ENCODE measurements at places on chromosomes 6 and 20. TPM values are rescaled to one million over a fixed set of nuclear protein-coding genes. Genes with fewer than 3 reads are reported as not detected.

- DNase-seq, result no peak
- H3K36me3 ChIP-seq, result no peaks in the 10 kb centered on the region
- H3K4me3 ChIP-seq, result no peak overlapping the region
- H3K4me1 ChIP-seq, result no peaks in the 10 kb centered on the region
- H3K27ac ChIP-seq, result no peak overlapping the region
- H3K27me3 ChIP-seq, result no peaks in the 10 kb centered on the region
These were observed 171.7 kb downstream of the CLIC5 start for GRCh38 chr6:45843848-45844521.

Gene PGC
- total RNA-seq, result 3,855 TPM

Gene LTA
- not detected for total RNA-seq

DNA sequence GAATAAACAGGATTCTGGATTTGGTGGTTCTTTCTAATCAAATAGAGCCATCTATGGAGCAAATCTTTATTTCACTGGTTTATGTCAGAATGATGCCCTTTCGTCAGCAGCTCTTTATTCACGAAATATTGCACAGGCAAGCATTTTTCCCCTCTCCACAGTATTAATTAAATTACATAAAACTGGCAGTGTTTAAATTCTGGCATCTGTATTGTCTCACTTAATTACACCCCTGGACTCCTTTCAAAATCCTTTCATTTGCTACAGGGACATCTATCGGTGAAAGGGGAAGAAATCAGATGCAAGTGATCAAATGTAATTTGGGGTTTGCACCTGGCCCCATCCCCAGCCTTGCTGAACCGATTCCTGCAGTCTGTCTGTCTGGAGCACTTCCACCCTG is 801.9 kb downstream of the QKI start:
- H3K27ac ChIP-seq, result no peak overlapping the region
- no peak overlapping the region for H3K4me3 ChIP-seq
- no peak for DNase-seq

DNA sequence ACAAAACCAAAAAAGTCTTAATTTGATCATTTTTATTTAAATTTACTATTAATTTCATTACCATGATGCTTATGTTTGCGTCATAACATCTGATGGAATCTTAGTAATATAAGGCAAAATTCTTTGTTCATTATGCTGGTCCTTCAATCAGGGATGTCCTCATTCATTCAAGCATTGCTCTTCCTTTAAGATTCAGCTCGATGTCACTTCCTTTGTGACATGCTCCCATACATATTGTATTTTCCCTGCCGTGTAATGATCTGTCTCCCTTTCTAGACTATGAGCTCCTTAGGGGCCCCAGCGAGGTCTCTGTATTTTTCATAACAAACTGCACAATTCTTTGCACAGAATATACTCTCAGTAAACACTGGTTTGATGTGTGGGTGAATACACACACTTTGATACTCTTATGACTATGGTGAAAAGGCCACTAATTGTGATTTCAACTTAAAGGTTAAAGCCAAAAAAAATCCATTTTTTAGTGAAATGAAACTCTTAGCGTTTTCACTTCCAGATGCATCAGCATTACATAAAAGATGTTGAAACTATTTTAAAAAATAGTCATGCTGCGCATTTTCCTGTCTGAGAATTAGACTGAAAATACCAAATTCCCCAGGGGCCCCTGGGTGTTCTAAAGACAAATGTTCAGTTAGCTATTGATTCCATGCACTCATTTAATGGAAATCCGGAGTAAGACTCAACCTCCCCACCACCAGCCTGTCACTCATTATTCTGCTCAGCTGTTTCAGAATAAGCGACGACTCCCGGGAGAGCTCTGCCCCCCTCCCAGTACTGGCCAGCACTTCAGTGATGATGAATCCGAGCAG is 169.7 kb downstream of the ATXN1 start:
- no peaks in the 10 kb centered on the region for H3K36me3 ChIP-seq
- DNase-seq, result no peak
- H3K4me3 ChIP-seq, result no peak overlapping the region
- H3K27me3 ChIP-seq, result no peaks in the 10 kb centered on the region

Gene BTN1A1
- not detected for total RNA-seq

- no peak for DNase-seq
- H3K4me3 ChIP-seq, result no peak overlapping the region
- peaks cover 7% of the 10 kb centered on the region for H3K36me3 ChIP-seq
- no peaks in the 10 kb centered on the region for H3K4me1 ChIP-seq
- no peaks in the 10 kb centered on the region for H3K27me3 ChIP-seq
These were observed 58.7 kb downstream of the MAP3K4 start for GRCh38 chr6:161050134-161050765.

Gene WASF1
- 2.5 TPM for total RNA-seq

Gene BTBD3
- total RNA-seq, result 26.0 TPM

GRCh38 chr20:2338411-2339066 is 42.2 kb upstream of the TGM6 start:
- no peak for DNase-seq
- no peak overlapping the region for H3K4me3 ChIP-seq
- H3K27ac ChIP-seq, result no peak overlapping the region
- H3K36me3 ChIP-seq, result no peaks in the 10 kb centered on the region

GRCh38 chr20:33309631-33310030 is 26.6 kb downstream of the BPIFB1 start:
- no peaks in the 10 kb centered on the region for H3K36me3 ChIP-seq
- no peak overlapping the region for H3K4me3 ChIP-seq

GRCh38 chr6:136684466-136684865 is 107.8 kb downstream of the MAP3K5 start:
- no peaks in the 10 kb centered on the region for H3K27me3 ChIP-seq
- no peak overlapping the region for H3K27ac ChIP-seq
- H3K4me3 ChIP-seq, result no peak overlapping the region
- DNase-seq, result no peak
- no peaks in the 10 kb centered on the region for H3K36me3 ChIP-seq

DNA sequence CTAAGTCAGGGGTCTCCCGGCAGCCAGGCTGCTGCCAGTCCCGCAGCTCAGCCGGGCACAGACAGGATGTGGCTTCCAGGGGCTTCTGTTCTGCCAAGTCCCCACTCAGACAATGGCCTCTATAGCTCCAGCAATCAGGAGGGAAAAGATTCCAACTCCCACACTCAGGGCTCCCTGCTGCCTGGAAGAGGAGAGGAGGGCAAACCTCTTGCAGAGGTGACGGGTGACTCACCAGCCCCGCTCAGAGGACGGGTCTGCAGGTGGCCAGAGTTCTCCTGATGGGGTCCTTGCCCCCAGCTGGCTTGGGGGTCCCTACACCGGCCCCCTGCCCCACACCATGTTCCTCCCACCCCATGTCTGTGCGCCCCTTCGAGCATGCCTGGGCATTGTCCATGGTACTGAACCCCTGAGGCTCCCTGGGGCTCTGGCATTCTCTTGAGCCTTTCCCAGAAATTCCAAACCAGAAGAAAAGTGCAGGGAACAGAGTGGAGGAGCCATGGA is 32.6 kb downstream of the NTSR1 start:
- H3K27ac ChIP-seq, result peak overlapping the region; percentile 72
- no peak overlapping the region for H3K4me3 ChIP-seq

DNA sequence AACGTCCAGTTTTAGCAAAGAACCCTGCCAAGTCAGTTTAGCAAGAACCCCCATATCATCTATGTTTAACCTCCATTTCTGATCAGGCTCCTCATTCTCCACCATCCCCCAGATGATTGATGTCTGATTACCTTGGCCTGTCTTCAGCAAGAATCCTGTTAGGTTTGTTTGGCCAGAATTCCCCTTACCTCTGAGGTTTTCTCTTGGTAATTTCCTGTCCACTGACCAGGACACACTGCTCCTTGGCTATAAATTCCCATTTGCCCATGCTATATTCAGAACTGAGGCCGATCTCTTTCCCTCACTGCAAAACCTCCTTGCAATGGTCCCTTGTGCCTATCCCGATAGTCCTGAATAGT is 27.0 kb downstream of the ZNF311 start:
- H3K4me3 ChIP-seq, result no peak overlapping the region
- no peaks in the 10 kb centered on the region for H3K36me3 ChIP-seq
- peaks cover 9% of the 10 kb centered on the region for H3K4me1 ChIP-seq

- H3K4me3 ChIP-seq, result no peak overlapping the region
- no peak for DNase-seq
- H3K27ac ChIP-seq, result no peak overlapping the region
- H3K27me3 ChIP-seq, result no peaks in the 10 kb centered on the region
- peaks cover 14% of the 10 kb centered on the region for H3K4me1 ChIP-seq
These were observed 63.0 kb downstream of the GPR6 start for GRCh38 chr6:110041126-110041525.

DNA sequence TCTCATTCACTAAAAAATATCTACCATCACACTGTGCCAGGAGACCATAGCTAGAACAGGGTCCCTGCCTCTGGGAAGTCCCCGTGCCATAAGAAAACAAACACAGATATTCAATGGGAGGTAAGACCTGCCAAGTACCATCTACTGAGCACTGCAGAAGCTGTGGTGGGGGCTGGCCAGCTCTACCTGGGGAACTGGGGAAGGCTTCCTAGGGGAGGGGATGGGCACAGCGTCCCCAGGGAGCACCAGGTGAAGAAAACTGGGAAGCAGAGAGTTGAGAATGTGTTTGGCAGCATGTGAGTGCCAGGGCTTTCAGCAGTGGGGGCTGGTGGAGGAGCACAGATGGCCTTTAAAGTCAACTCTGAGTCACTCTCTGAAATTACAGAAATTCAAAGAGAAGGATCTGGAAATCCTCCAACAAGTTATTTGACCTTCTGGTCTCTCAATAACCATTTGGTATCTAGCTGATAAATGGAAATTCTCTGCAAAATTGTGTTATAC is 85.2 kb downstream of the SHLD1 start:
- no peaks in the 10 kb centered on the region for H3K27me3 ChIP-seq
- H3K36me3 ChIP-seq, result no peaks in the 10 kb centered on the region
- H3K4me3 ChIP-seq, result no peak overlapping the region
- DNase-seq, result no peak
- H3K27ac ChIP-seq, result peak overlapping the region; percentile 7
- H3K4me1 ChIP-seq, result peaks cover 15% of the 10 kb centered on the region

Gene MLN
- not detected for total RNA-seq

Gene SCGN
- not detected for total RNA-seq

- no peak overlapping the region for H3K4me3 ChIP-seq
- peaks cover 6% of the 10 kb centered on the region for H3K4me1 ChIP-seq
- DNase-seq, result no peak
- no peaks in the 10 kb centered on the region for H3K36me3 ChIP-seq
These were observed 676.0 kb upstream of the MARCKS start for GRCh38 chr6:113181164-113181563.

- H3K27ac ChIP-seq, result no peak overlapping the region
- no peaks in the 10 kb centered on the region for H3K36me3 ChIP-seq
- H3K4me3 ChIP-seq, result peak overlapping the region; percentile 39
- DNase-seq, result peak; percentile 93
- peaks cover 3% of the 10 kb centered on the region for H3K27me3 ChIP-seq
These were observed 155.4 kb downstream of the NRN1 start for GRCh38 chr6:5851261-5851757.

DNA sequence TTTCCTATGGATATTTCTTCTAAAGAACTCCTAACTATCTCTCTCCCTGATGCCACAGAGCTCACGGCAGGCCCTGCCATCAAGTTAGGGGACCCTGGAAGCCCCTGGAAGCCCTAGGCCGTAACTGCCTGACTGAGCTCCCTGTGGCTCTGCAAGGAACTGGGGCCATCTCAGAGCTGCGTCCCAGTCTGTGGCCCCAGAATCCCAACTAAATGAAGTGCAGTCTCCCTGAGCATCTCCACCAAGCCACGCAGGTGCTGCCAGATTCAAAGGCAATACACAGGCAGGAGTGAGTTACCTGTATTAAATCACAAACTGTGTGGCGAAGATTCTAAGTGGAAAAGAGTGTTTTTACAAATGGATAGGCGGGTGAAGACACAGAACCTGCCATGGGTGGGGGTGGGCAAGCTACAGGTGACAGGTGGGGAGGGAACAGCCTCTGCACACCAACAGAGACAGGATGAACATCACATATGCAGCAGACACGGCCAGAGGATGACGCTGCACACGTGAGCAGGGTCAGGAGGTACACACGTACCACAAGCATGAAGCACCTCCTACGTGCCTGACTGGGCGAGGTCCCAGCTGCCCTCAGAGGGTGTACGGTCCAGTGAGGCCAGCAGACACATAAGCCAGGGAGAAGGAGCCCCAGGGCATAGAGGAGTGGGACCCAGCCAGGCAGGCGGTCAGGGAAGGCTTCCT is 358.5 kb downstream of the ZFAND3 start:
- no peak for DNase-seq
- H3K4me1 ChIP-seq, result no peaks in the 10 kb centered on the region
- no peak overlapping the region for H3K4me3 ChIP-seq
- H3K27ac ChIP-seq, result no peak overlapping the region
- H3K36me3 ChIP-seq, result peaks cover 8% of the 10 kb centered on the region

Measured in upper lobe of left lung (tissue), 6 donors.